Lower lobe of right lung (tissue), 2 donors: ENCODE measurements at places on chromosomes 11 and 22. TPM values are rescaled to one million over a fixed set of nuclear protein-coding genes. Genes with fewer than 3 reads are reported as not detected.
A peak's percentile ranks its signal among the peaks of the same experiment; 100 is the strongest.

- no peaks in the 10 kb centered on the region for H3K36me3 ChIP-seq
- no peak overlapping the region for H3K4me3 ChIP-seq
- H3K27ac ChIP-seq, result no peak overlapping the region
- H3K4me1 ChIP-seq, result no peaks in the 10 kb centered on the region
Observed at GRCh38 chr11:112477581-112478317, 217.1 kb upstream of the PLET1 start.

GRCh38 chr11:61162092-61162941, 1.1 kb upstream of the VPS37C start:
- peak overlapping the region; percentile 61 for H3K4me3 ChIP-seq
- peaks cover 34% of the 10 kb centered on the region for H3K4me1 ChIP-seq
- no peak for DNase-seq
- peaks cover 3% of the 10 kb centered on the region for H3K36me3 ChIP-seq

DNA sequence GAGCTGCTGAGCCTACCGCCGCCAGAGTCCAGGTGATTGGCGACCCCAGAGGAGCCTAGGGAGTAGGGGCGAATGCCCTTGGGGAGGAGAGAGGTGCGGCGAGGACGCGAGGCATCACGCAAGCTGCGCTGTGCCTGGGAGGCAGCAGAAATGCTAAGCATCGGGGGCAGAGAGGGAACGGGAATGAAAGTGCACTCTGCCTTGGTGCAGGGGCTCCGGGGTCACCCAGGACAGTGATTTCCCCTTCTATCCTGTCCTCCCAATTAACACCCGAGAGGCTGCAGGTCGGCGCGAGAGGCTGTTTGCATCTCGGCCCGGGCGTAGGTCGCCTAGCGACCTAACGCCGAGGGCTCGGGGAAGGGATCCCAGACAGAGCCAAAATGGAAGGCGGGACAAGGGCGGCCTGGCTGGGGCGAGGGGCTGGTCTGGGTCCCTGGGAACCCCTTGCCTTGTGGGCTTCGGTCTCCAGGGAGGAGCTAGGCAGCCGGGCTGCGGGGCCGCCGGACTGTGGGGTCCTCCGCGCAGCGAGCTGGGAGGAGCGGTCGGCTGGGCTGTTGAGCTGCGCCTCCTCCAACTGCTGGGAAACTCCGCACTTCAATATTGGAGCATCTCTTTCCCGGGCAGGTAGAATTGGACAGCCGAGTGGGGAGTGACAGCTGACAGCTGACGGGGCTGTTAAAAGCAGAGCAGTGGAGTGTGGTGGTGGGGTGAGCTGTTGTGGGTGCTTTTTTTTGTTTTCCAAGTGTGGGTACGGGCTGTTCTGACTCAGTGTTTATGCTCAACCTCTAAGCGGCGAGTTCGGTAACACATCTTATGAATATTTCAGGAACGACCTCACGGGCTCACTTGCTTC, 657 bp downstream of the ELMOD1 start:
- peak overlapping the region; percentile 72 for H3K4me3 ChIP-seq
- H3K27me3 ChIP-seq, result peaks cover 47% of the 10 kb centered on the region
- peaks cover 22% of the 10 kb centered on the region for H3K4me1 ChIP-seq

- no peak overlapping the region for H3K27ac ChIP-seq
- DNase-seq, result no peak
- H3K4me1 ChIP-seq, result peaks cover 23% of the 10 kb centered on the region
- H3K36me3 ChIP-seq, result no peaks in the 10 kb centered on the region
- H3K27me3 ChIP-seq, result no peaks in the 10 kb centered on the region
Observed at GRCh38 chr11:96481771-96482170, 92.0 kb downstream of the JRKL start.

- H3K27me3 ChIP-seq, result no peaks in the 10 kb centered on the region
- no peak overlapping the region for H3K4me3 ChIP-seq
- H3K36me3 ChIP-seq, result no peaks in the 10 kb centered on the region
- peaks cover 23% of the 10 kb centered on the region for H3K4me1 ChIP-seq
Observed at GRCh38 chr22:24200619-24201212, 19.4 kb downstream of the SUSD2 start.

DNA sequence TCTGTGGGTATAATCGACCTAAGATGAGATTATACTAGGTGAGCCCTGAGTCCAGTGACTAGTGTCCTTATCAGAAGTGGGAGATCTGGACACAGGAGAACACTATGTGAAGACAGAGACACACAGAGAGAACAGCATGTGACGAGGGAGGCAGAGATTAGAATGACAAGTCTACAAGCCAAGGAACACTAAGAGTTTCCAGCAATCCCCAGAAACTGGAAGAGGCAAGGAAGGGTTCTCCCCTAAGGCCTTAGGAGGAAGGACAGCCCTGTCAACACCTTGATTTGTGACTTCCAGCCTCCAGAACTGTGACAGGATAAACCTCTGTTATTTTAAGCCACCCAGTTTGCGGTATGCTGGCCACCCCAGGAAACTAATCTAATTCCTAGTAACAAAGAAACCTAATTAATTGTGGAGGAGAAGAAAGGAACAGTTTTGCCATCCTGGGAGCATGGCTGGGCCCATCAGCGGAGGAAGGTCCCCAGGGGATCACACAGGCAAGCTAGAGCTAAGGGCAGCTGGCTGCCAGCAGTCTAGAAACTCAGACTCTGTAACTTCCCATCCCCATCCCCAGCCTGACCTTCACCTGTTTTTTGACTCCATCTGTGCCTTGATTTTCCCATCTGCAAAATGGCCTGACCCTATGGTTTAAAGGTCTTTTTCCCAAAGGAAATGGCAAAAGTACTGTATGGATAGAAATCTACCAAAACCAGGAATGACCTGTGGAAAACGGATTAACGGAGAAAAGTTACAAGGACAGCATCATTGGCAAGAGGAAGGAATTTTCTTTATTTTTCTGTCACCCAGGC, 10.3 kb upstream of the THOC5 start:
- no peaks in the 10 kb centered on the region for H3K27me3 ChIP-seq
- peaks cover 70% of the 10 kb centered on the region for H3K36me3 ChIP-seq
- no peak overlapping the region for H3K4me3 ChIP-seq
- H3K27ac ChIP-seq, result no peak overlapping the region
- H3K4me1 ChIP-seq, result no peaks in the 10 kb centered on the region

DNA sequence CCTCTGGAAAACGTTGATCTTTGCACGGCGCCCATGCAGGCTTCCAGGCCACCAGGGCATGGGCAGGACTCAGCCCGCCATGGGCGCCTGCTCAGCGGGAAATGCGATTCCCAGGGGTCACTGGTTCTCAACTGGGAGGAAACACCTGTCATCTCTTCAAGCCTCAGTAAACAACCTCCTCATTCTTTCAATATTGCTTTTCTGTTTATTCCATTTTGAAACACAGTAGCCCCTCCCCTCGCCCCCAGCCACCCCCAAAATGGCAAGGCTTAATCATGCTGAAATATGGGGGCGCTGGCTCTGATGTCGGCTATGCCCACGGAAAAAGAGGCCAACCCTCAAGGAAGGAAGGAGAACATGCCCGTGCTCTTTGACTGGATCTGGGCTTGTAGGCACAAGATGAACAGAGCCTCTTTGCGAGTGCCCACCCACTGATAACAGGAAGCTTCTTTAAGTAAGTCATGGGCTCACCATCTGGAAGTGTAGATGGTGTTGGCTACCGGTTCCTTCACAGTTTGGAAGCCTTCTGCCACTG, 594 bp upstream of the POU2AF1 start:
- no peaks in the 10 kb centered on the region for H3K4me1 ChIP-seq
- no peak overlapping the region for H3K27ac ChIP-seq
- no peak overlapping the region for H3K4me3 ChIP-seq
- no peaks in the 10 kb centered on the region for H3K36me3 ChIP-seq
- no peak for DNase-seq

DNA sequence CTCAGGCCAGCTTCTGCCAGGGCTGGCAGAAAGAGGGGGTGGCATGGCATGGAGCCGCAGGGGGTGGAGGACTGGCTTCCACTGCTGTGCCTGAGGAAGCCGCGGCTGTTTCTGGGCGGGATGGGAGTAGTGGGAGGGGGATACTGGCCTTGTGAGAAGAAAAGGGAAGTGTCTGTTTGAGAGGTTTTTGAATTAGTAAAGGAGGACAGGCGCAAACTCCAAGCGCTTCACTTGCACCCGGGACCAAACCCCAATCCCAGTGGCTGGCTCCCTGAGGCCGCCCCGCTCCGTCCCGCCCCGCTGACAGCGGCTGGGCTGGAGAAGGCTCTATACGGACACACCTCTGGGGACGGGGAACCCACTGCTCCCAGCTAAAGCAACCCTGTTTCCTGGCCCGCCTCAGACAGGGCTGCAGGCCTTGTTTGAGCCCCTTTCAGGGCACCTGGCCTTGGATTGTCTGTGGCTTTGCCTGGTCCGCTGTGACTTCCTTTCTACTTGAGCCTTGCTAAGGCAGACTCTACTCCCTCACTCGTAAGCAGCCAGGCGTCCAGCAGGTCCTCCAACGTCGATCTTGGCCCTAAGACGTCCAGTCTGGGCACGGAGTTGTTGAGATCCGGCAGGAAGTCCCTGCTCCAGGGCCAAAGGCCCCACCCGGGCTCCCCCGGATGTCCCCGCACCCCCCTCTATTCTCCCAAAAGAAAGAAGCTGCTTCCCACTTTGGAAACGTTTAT, 2.2 kb downstream of the APOA1 start:
- DNase-seq, result no peak
- no peaks in the 10 kb centered on the region for H3K27me3 ChIP-seq
- H3K27ac ChIP-seq, result peak overlapping the region; percentile 88
- H3K36me3 ChIP-seq, result no peaks in the 10 kb centered on the region

DNA sequence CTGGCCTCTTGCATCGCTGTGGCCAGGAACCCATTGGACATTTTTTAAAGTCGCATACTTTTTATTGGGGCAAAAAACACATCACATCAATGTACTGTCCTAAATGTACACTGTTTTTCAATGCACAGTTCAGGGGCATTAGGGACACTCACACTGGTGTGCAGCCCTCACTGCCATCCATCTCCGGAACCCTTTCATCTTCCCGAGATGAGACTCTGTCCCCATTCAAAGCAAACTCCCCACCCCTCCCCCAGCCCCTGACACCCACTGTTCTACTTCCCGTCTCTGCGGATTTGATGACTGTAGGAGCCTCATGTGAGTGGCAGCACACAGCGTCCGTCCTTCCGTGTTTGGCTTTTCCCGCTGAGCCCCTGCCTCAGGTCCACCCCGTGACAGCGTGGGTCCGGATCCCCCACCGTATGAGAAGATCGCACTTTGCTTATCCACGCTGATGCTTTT, 41.8 kb upstream of the TH start:
- no peaks in the 10 kb centered on the region for H3K4me1 ChIP-seq
- peak; percentile 53 for DNase-seq
- no peak overlapping the region for H3K27ac ChIP-seq

- H3K36me3 ChIP-seq, result no peaks in the 10 kb centered on the region
- H3K4me1 ChIP-seq, result peaks cover 42% of the 10 kb centered on the region
- DNase-seq, result peak; percentile 41
- H3K27ac ChIP-seq, result no peak overlapping the region
- no peak overlapping the region for H3K4me3 ChIP-seq
Observed at GRCh38 chr22:50313600-50313999, 6.2 kb upstream of the PLXNB2 start.

DNA sequence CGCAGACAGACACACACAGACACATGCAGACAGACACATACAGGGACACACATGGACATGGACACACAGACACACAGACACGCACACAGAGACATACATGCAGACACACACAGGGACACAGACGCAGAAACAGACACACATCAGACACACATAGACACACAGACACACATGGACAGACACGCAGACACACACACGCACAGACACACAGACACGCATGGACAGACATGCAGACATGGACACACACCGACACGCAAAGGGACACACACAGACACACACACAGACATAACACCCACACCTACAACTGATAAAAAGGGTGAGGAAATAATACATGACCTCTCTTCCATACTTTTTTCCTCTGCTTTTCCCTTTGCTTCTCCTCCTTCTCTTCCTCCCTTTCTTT, 146.2 kb downstream of the HIPK3 start:
- H3K4me1 ChIP-seq, result no peaks in the 10 kb centered on the region
- no peak overlapping the region for H3K4me3 ChIP-seq
- H3K27me3 ChIP-seq, result peaks cover 4% of the 10 kb centered on the region

DNA sequence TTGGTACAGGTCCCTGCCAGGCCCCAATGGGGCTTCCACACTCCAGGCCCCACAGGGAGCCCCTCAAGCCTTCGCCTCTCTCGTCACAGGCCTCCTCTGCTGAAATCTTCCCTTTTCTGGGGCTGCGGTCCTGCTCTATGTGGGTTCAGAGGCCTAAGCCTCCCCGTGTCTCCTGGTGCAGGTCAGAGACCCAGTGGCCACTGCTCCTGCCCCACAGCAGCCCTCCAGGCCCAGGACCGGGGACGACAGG, 5.9 kb upstream of the IFITM3 start:
- H3K4me3 ChIP-seq, result peak overlapping the region; percentile 28
- no peaks in the 10 kb centered on the region for H3K36me3 ChIP-seq

GRCh38 chr11:35539256-35539655, 13.8 kb upstream of the PAMR1 start:
- no peak overlapping the region for H3K27ac ChIP-seq
- DNase-seq, result no peak
- H3K4me1 ChIP-seq, result no peaks in the 10 kb centered on the region
- H3K27me3 ChIP-seq, result no peaks in the 10 kb centered on the region

MCAT gene
- 11.7 TPM for total RNA-seq

BCO2 gene
- total RNA-seq, result 8.9 TPM

POTEH gene
- total RNA-seq, result not detected

GALNT18 gene
- total RNA-seq, result 46.4 TPM

C22orf31 gene
- total RNA-seq, result not detected

PHOX2A gene
- not detected for total RNA-seq

CRYBB1 gene
- total RNA-seq, result 1.4 TPM

TMEM191C gene
- total RNA-seq, result 3.5 TPM
